ENCODE measurements at places on chromosomes 5 and 9.

GRCh38 chr9:89484475-89485404, 13.2 kb downstream of the SEMA4D start:
- DNase-seq = no peak

GRCh38 chr5:116305899-116306298, 221.1 kb downstream of the COMMD10 start:
- no peak for DNase-seq

DNA sequence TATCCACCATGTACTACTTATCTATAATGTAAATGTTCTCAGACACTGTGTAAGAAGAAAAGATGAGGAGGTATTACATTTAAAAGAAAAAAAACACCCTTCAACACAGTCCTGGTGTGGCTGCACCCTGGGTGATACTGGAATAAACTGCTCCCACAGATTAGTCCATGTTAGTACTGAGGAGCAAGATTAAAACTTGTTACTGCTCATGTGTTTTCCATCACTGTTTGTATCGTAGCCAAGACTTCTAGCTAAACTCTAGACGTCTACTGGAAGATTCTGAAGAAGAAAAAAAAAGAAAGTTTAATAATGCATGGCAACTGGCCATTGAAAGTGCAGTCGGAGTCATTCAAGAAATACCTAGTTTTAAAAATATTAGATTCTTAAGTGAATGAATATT, at the start of gene ASPN:
TSS of gene ASPN (minus strand) at position 178 of the 400 bp plus-strand sequence.
- DNase-seq = no peak

GRCh38 chr5:178115136-178115813, 1.9 kb downstream of the N4BP3 start:
- DNase-seq = no peak

DNA sequence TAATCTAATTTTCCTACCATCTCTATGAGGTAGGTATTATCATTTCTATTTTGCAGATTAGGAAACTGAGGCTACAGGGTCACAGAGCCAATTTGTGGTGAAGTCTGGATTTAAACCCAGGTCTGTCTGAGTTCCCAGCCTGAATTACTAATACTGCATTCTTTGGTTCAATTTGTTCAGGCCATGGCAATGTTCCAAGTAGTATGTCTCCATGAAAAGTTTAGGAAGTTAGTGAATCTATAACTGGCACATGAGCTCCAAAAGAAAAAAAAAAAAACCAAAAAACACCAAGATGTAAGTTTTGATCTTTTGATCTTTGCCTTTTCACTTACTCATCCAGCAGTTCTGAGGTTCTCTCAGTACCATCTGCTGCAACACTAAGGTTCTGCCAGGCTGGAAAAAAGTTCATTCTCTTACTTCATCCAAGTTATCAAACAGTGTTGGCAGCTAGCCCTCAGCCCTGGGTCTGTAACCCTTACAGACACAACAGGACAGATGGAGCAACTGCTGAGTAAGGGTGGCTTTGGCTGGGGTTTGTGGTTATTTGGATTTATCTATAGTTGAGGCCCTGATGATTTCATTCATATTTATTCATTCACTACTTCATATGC, 4.4 kb upstream of the TMEM268 start:
- no peak for DNase-seq

- DNase-seq = no peak
Measured at GRCh38 chr9:8652255-8652654, 852.7 kb upstream of the DMAC1 start.

GRCh38 chr5:3214838-3215374, 380.7 kb upstream of the IRX1 start:
- DNase-seq = no peak

- DNase-seq = no peak
Measured at GRCh38 chr5:157827423-157827822, 31.5 kb downstream of the CLINT1 start.

- no peak for DNase-seq
Measured at GRCh38 chr5:58666598-58667581, 84.0 kb downstream of the RAB3C start.
